Stimulated activated naive CD4-positive, alpha-beta T cell treated with Interleukin-2 at 50 U/mL for 16 hours (primary cell): ENCODE measurements at places on chromosomes 11 and 22.
A peak's percentile ranks its signal among the peaks of the same experiment; 100 is the strongest.

DNA sequence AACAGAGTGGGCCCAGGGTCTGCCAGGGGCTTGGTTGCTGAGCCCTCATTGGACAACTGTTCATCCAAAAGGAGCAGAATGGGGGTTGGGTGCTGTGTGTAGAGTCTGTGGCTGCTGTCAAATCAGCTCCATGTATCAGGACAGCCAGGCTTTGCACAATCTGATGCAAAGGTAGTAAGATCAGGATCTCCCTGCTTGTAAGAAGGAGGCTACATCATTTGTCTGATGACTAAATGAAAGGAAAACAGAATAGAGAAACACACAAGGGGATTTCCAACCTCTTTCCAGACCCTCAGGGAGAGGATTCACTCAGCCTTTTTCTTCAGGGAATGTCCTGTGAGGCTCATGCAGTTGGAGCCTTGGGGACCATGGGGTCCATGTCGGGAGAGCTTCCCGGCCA is 7.2 kb downstream of the MICAL2 start:
- no peak for DNase-seq

- no peak for DNase-seq
Measured at GRCh38 chr11:67174311-67174710, 55.2 kb downstream of the KDM2A start.

GRCh38 chr11:61635787-61636186 is 44.4 kb upstream of the DAGLA start:
- no peak for DNase-seq

DNA sequence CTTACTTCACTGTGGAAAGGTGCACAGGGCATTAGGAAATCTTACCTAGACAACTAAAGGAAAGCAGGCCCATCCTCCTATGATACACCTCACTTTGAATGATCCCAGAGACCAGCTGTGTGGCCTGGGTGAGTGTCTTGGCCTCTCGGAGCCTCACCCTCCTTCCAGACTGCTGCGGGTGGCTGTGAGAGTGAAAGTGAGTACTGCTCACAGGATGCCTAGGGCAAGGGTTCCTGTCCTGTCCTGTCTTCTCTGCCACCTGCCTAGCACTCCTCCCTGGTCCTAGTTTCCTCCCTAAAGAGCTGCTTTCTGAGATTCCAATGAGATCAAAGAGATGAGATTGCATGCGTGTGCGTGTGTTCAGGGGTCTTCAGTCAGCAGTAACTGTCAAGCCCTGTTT is 19.5 kb upstream of the ADORA2A start:
- no peak for DNase-seq

DNA sequence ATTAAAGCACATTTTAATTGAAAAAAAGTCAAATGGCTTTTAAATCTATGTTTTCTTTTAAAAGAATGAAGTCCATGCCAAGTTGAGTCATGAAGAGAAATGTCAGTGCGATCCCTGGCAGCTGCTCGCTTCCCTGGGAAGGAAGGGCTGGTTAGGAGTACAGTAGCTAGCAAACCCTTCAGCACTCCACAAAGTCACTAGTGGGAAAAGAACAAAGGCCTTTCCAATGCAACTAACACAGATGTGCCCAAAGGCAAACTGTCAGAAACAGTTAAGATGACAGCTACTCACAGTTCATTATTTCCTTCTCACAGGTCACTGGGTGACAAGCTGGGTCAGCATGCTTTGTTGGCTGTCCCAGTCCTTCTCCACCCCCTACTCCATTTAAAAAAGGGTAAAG is 308.7 kb downstream of the DCDC1 start:
- no peak for DNase-seq

DNA sequence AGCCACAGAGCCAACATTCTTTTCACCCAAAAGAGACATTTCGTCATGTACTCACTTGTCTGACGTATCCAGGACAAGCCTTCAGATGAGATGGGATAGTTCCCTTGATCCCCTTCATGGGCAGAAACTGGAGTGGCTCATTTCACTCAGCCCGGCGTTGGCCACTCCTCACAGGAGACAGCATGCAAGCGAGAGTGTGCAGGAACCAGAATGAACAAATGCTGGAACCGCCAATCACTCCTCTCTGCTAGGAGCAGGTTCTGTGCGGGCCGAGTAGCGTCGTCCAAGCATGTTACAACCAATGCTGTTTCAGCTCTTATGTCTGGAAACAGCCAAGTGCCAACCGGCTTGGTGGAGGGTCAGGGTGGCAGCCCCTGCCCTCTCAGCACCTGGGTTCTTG is 56.7 kb upstream of the GNAZ start:
- DNase-seq = no peak

DNA sequence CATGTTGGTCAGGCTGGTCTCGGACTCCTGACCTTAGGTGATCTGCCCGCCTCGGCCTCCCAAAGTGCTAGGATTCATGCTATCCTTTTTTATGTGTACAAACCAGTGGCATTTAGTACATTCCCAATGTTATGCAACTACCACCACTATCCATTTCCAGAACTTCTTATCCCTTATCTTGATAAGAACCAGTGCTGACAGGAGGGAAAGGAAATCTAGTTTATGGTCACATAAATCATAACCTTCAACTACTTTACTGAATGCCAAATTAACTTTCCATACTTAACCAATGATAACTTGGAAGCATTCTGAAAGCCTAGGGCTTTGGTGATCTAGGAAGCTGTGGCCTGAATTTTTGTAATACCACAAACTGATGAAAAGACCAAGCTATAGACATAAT is 170.4 kb downstream of the SWAP70 start:
- DNase-seq = no peak

DNA sequence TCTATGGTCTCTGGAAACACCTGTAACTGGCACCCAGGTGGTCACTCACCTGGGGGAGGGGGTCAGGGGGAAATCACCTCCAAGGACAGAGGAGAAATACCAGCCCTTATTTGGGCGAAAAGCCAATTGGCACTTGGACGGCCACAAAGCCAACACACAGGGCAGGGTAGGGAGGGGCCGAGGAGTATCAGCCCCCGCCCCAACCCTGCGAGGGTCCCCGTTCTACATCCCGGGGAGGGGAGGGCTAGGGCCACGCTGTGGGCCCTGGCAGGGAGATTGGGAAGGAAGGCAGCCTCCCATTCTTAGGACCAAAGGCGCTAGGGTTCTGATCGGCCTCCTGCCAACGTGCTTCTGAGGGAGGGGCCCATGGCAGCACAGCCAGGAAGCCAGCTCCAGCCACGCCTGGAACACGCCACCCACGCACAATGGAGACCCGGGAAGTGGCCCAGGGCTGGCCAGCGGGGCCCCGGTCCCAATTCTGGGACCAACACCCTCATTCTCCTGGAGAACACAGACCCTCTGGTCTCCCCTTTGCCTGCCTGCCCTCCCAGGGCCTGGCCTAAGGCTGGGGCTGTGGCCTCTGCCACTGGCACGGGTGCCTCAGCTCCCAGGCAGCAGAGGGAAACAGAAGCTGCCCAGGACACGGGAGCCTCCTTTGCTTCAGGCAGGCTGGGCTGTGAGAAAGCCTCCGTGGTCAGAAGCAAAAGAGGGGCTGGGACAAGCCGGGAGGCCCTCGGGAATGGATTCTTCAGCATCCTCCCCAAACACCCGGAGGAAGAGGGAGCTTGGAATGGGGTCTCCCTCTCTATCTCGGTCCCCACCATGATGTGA is 7.4 kb downstream of the CBX6 start:
- no peak for DNase-seq

- no peak for DNase-seq
Measured at GRCh38 chr11:102316346-102316904, 859 bp upstream of the BIRC3 start.

GRCh38 chr11:69374946-69375310 is 81.0 kb downstream of the MYEOV start:
- DNase-seq = no peak

GRCh38 chr11:57313071-57313787 is 11.5 kb downstream of the TNKS1BP1 start:
- DNase-seq = no peak

- no peak for DNase-seq
Measured at GRCh38 chr22:40210818-40211217, 33.1 kb downstream of the TNRC6B start.

DNA sequence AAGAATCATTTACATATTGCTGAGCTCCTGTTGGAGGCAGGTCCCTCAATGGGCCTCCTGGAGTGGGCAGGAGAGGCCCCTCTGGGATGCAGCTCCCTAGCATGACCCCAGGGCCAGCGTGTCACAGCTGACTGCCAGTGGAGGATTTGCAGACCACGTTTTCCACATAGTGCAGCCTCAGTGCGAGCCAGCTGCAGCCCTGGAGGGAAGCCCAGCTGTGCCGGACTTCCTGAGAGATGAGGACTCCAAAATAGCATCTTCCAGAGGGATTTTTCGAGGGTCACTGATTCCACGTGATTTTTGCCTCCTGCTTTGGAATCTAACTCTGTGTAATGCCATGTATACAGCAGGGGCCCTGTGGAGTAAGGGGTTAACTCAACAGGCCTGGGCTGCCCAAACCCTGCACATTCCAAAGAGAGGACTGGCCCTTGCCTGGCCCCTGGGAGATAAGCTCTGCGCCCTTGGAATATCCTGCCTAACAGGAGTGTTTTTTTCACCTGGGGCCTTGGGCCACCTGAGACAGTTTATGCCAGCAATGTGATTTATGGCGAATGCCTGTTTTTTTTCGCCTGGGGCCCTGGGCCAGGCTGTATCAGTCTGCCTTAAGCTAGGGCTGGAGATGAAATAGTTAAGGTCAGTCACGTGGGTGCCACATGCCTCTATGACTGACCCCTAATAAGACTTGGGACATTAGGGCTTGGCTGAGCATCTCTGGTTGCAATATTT is 47.4 kb downstream of the RPS6KA4 start:
- DNase-seq = no peak

GRCh38 chr22:49983148-49984042 is 22.8 kb downstream of the PIM3 start:
- no peak for DNase-seq

DNA sequence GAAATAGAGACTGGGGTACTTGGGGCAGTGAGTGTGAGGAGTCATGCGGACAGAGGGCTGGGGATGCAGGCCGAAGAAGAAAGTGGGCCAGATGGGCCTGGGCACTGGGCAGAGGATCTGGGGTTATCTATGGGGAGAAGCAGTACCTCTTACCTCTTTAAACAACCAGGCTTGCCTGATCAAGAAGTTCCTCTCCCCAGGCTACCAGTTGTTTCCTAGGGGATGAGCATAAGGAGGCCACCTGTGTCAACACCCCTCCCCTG is 98.4 kb upstream of the PITPNB start:
- no peak for DNase-seq

DNA sequence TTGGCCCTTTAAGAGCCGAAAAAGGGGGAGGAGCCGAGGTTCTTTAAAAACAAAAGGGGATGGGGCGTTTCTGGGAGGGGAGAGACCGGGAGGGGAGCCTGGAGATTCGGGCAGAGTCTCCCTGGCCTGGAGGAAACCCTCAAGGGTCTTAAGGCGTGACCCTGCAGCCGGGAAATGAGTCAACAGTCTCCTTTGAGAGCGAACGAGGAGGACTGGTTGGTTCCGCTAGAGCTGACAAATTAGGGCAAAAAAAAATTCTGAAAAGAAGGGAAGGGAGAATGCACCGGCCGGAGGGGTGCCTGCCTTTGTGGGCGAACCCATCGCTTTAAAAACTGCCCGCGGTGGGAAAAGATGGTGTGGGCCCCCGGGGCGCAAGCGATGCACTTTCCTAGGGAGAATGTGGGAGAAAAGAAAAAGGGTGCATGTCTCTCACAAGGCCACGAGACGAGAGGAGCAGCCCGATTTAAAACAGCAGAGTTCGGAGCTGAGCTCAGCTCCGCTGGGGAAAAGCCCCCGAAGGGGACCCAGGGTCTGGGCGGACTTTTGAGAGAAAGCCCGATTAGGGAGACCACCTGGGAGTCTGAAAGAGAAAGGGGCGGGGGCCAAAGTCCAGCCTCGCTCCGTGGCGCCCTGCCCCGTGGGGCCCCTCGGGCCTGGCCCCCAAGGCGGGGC is 874 bp downstream of the ZFTA start:
- DNase-seq = peak; percentile 16

DNA sequence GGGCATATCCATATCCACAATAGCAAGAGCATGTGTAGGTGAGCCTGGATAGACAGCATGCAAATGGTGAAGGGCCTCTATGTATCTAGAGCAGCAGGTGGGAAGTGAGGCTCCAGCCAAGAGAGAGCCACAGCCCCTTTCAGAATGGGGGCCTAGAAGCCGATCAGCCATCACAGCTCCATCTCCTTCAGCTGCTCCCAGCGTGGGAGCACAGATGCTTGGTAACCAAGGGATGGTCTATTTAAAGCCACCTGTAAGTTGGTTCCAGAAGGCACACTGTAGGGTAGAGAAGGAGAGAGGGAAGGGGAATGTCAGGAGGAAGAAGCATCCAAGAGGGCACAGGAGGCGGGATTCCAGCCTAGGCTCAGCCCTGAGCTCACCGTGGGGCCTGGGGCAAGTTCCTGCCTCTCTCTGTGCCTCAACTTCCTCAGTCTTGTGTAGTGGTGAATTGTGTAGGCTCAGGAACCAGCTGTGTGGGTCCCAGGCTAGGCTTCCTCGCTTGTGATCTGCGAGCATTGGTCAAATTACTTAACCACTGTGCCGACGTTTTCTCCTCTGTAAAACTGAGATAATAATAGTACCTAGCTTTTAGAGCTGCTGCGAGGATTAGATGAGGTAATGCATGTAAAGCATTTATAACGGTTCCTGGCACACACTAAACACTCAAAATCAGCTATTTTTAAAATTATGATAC is 122.9 kb upstream of the NAV2 start:
- no peak for DNase-seq

DNA sequence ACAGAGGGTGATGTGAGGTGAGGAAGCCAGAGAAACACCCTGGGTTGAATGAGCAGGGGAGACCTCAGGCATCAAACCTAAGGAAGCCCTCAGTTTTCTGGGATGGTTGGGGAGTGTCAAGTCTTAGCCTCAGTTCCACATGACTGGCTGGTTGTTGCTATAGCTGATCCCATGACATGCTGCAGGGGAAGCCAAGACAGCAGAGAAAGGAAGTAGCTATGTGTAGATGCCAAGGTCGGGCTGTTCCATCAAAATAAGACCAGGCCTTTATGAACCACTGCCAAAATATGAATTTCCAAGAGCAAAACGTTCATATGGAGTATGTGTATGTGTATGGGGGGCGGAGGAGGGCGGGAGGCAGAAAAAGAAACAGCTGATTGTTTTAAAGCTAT is 11.6 kb downstream of the CD59 start:
- DNase-seq = no peak

DNA sequence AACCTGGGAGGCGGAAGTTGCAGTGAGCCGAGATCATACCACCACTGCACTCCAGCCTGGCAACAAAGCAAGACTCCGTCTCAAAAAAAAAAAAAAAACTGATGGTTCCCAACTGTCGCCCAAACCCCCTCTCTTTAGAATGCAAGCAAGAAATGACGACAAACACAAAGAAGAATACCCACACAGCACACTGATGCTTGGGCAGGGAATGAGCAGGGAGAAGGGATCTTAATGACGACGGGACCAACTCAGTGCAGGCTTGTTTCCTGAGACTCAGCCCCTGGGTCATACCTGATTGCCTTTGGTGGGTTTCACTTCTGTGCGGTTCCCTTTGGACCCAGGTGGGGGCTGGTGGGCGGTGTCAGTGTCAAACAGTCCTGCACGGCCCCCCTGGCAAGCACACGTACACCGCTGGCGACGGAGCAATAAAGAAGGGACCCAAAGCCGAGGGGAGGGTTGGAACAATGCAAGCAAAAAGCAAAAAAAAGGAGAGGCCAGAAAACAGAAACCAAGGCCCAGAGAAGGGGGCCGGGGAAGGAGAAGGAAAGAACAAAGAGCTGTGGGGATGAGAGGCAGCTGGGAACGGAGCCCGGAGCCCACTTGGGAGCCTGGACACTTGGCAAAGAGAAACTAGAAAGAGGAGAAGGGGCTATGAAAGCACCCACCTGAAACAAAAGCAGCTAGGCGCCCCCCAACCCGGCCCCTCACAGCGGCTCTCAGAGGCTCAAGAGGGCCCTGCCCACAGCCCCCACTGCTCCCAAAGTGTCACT is 99.6 kb downstream of the CELSR1 start:
- DNase-seq = no peak

- no peak for DNase-seq
Measured at GRCh38 chr11:111870522-111870885, 877 bp downstream of the ALG9 start.
